ENCODE measurements at places on chromosomes 4 and X.

GRCh38 chr4:15873117-15873516, 65.4 kb downstream of the FGFBP1 start:
- no peak for DNase-seq

DNA sequence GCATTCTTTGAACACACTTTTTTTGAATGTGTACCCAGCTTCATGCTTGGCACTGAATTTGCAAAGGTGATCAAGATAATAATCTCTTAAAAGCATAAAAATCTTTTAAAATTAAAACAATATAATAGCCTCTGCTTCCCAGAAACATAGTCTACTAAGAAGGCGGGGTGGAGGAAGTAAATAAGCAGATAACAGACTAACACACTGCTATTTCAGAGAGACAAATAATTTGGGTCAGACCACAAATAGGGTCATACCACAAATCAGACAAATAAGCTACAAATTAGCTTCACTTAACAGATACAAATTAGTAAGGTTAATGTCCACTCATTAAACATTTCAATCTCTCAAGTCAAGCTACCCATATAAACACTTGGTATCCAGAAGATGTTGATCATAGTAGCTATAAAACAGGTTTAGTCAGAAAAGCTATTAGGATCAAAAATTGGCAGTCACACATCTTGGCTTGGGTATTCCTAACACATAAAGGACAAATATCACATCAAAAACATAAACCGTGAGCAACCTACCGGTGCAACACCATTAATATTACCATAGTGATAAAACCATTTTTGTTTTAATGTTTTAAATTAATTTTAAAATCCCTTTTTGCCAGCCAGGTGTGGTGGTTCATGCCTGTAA, 47.3 kb downstream of the PPP3CA start:
- no peak for DNase-seq

DNA sequence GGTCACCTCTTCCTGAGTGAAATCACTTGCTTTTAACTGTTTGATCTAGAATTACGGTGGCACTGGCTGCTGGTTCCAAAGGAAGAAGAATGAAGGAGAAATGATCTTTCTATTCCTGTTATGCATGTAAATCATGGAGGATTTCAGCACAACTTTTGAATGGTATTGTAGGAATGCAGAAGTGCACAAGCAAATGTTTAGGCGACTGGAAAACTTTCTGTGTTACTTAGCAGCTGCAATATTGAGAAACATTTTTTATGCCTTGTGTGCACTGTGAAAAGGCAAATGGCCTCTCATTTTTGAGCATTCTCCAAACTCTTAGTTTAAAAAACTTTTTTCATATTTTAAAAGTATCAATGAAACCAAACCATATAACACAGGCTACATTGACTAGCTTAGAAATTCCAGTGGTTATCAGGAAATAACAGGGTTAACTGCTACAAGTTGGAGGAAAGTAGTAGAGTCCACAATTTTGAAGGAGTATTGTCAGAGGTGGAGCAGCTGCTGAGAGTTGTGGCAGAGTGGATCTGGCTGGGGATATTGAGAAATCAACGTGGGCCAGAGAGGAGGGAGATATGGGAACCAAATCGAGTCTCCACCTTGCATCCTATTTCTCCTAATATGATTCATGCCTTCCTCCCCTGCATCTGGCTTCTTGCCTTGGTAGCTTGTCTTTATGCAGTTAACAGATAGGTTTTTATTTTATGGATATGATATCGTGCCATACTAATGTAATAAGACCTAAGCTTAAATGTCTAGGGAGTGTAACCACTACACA, 32.0 kb upstream of the FHL1 start:
- no peak for DNase-seq

DNA sequence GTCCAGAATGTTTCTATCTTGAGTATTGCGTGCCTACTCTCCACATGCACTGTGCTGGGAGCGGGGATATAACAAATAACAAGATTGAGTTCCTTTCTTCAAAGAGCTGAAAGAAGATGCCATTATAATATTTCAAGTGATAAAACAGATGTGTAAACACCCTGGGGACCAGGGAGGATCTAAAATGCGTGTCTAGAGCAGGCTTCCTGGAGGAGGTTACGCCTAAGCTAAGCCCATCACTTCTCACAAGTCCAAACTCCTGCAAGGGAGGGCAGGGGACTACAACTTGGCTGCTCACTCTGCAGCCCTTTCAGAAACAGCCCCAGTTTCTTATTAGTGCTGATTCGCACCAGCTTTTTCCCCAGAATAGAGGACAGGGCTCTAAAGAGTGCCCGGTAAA, 21.5 kb downstream of the PTCHD1 start:
- no peak for DNase-seq

DNA sequence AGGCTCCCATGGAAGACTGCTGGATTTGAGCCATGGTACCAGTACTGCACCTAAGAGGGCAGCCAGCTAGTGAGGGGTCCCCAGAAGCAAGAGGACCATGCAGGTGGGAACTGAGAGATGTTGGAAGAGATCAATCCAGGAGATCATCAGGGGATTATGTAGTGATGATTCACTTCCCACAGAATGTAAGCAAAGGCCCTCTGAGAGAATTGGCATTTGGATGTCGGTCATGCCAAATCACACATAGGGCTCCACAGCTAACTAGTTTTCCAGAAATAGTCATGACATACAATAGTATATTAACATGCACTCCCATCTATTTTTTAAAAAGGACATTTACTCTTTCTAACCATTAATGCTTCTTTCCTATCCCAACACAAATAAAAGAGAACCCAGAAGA, 112.5 kb downstream of the RASGEF1B start:
- no peak for DNase-seq

- no peak for DNase-seq
Observed at GRCh38 chrX:26373829-26374228, 157.9 kb downstream of the MAGEB5 start.

- DNase-seq: no peak
Observed at GRCh38 chrX:100417681-100418080, 7.6 kb upstream of the PCDH19 start.

DNA sequence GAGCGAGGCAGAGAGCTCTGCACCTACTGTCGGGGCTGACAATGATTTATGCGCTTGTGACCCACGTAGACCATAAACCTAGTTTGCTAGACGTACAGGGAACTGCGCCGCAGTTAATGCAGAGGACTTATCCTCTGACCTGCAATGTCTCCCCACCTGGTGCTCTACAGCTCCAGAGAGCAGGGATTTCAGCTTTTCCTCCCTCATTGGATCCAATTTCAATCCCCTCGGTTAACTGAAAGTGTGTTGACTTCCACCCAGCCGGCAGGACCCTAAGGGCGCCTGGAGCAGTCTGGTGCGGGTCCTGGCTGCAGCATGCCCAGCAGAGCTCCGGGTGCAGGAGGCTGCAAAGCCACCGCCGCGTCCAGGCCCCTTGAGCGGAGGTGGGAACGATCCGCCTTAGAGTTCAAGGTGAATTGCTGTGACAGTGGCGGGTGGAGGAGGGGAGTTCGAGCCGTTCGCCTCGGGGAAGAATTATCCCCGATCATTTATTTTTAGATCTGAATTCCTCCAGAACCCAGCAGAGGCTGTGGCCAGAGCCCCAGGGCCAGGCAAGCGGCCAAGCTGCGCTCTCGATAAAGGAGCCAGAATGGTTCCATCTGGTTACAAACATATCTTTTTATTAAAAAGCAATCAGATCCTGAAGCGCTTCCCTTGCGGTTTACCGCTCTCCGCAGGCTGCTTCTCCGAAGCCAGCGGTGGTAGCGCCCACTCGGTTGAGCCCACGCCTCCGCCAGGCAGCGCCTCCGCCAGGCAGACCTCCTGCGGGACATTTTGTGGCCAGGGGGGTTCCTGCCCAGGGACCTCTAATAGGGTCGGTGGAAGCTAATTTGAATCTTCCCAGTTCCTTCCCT, 66.0 kb downstream of the FBXO8 start:
- no peak for DNase-seq

- DNase-seq: no peak
Observed at GRCh38 chr4:138092060-138092459, 150.1 kb downstream of the SLC7A11 start.

Measured in MM.1S (cell line).